ENCODE measurements at places on chromosomes 13 and 19.

DNA sequence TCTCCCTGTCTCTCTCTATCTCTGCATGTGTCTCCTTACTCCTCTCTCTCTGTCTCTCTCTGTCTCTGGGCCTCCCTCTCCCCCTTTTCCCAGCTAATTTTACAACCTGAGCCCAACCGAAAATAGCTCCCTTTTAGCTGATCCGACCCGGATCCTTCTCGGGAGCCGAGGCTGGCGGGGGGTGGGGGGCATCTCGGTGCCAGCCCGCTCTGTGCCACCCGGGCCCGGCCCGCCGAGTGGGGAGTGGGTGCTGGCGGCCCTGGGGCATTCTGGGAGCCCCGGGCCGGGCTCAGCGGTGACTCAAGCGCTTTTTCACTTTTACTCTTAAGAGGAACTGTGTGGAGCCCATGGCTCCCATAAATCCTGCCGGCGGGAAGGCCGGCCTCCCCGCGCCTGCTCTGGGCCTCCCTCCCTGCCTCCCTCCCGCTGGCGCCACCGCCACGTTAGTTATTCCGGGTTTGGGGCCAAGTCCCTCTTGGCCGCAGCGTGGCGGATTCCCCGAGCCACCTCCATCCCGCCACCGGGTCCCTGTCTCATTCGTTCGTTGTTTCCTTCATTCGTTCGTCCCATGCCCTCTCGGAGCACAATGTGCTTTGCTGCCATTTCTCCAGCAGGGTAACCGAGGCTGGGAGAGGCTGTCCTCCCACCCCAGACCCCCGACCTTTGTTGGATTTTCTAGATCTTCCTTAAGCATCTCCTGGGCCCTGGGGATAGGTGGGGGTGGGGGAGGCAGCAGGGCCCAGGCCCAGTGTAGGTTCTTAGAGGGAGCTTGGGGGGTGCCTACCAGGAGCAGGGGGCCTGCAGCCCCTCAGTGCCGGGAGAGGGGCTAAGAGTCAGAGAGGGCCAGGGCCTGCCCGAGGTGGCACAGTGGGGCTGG lies 3.2 kb downstream of the NFIC start:
- DNase-seq, result peak; percentile 64

DNA sequence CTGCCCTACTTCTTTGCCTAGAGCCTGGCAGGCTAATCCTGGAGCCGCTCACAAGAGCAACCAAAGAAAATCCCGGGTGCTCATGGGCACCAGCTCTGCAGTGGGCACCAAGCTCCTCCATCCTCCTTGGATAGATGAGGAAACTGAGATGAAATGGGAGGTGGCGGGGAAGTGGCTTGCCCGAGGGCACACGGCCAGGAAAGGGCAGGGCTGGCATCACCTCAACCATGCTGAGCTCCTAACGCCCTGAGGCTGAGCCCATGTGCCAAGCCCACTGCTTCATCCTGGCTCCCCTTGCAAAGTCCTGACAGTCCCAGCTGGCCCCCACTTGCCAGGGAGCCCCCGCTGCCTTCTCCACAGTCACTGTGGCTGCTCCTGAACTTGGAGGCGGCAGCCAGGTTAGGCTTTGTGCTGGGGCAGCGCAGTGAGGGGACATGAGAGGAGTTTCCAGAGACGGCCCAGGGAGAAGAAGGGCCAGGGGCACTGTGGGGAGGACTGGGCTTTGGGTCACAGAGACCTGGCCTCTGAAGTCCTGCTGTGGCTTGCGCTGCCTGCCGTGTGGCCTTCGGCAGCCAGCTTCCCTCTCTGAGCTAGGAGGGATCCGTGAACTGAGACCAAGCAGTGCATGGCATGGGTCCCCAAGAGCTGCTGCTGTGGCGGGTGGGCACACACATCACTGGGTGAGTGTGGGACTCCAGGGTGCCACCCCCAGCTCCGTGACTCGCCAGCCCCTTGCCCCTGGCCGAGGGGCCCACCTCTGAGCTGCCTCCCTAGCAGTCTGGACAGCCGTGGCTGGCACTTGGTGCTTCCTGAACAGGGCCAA lies 17.5 kb downstream of the TMED1 start:
- no peak for DNase-seq

- no peak for DNase-seq
Observed at GRCh38 chr13:73514208-73514607, 455.4 kb downstream of the KLF5 start.

DNA sequence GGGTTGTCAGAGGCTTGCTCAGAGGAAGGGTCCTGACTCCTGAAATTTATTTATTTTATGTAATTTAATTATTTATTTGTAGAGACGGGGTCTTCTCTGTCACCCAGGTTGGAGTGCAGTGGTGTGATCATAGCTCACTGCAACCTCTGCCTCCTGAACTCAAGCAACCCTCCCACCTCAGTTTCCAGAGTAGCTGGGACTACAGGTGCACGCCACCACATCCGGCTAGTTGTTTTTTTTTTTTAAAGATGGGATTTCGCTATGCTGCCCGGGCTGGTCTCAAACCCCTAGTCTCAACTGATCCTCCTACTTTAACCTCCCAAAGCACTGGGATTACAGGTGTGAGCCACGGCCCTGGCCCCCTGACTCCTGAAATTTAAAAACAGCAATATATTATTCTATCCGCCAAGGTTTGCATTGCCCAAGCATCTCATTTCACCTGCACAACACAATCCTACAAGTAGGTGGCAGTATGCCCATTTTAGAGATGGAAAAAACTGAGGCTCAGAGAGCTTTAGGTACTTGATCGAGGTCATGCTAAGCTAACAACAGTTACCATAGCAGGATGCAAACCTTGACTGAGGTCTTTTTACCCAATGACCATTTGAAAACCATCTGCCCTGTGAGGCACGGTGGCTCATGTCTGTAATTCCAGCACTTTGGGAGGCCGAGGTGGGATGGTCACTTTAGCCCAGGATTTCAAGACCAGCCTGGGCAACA lies 18.1 kb downstream of the ARHGEF18 start:
- DNase-seq, result peak; percentile 76

GRCh38 chr13:35768551-35768950 lies 292.1 kb upstream of the MAB21L1 start:
- DNase-seq, result no peak

DNA sequence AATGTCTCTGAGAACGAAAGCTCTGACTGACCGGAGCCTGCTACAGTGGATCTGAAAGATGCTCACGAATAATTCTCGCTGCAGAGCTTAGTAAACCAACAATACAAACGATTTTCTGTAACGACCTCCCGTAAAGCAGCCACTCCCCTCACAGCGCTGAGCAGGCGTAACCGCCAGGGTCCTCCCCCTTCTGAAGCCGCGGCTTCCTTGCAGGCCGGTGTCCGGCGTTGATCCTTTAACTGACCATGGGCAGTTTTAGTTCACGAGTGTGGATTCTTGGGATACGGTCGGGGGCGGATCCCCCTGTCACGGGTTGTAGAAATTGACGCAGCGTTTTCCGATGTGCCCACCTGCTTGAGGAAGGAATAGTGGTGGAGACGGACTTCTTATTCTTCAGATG lies 75.9 kb downstream of the ATP11A start:
- DNase-seq, result no peak

- DNase-seq, result no peak
Observed at GRCh38 chr13:79447741-79448140, 33.2 kb upstream of the NDFIP2 start.

DNA sequence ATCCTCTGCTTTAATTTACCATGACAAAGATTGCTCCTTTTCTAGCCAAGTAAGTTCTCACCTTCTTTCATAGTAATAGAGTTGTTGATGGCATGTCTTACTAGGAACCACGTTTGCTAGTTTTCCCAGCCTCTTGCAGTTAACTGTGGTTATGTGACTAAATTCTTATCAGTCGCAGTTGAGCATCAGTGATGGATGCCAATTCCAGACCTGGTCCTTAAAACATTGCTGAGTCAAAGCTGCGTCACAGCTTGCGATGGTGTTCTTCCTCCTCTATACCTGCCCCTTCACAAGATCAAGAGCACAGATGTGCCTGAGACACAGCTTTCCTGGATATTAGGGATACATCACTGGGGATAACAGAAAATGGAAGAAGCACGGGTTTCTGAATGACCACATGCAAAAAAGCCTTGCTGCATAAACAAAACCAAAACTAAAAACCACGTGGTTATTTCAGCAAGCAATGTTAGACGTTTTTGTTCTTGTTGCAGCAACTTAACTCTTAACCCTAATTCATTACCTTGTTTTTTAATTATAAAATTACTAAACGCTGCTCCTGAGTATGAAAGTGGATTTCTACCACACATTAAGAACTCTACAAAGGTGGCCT lies 97.6 kb upstream of the DACH1 start:
- no peak for DNase-seq

GRCh38 chr13:25267715-25268114 lies 19.6 kb downstream of the MTMR6 start:
- DNase-seq, result no peak

- DNase-seq, result no peak
Observed at GRCh38 chr19:4814625-4815425, 16.7 kb downstream of the TICAM1 start.

DNA sequence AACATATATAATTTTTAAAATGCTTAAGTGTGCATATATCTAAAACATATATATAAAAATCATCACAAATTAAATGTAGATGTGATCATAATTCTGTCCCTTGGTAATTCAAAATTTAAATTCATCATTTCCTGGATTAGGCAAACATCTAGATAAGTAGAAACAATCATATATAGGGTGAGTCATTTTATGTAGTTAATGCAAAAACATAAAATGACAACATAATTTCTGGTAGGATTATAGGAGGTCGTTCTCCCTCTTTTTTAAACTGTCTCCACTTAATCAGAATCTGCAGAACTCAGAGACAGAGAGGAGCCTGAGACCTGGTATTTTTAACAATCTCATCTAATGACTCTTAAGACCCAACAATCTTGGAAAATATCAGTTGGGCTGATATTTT lies 333.4 kb downstream of the KCTD12 start:
- DNase-seq, result no peak

GRCh38 chr19:44904426-44904994 lies 1.1 kb upstream of the APOE start:
- no peak for DNase-seq

GRCh38 chr13:89082623-89083022 lies 1411.5 kb downstream of the SLITRK5 start:
- no peak for DNase-seq

DNA sequence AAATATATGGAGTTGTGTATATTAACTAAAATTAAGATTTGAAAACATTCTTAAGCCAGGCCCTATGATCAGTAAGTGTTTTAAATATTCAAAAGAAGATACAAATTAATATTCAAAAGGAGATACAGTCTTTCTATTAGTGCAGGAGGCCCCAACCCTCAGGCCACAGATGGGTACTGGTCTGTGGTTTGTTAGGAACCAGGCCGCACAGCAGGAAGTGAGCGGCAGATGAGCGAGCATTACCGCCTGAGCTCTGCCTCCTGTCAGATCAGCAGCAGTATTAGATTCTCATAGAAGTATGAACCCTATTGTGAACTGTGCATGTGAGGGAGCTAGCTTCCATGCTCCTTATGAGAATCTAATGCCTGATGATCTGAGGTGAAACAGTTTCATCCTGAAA lies 232.9 kb downstream of the FOXO1 start:
- no peak for DNase-seq

DNA sequence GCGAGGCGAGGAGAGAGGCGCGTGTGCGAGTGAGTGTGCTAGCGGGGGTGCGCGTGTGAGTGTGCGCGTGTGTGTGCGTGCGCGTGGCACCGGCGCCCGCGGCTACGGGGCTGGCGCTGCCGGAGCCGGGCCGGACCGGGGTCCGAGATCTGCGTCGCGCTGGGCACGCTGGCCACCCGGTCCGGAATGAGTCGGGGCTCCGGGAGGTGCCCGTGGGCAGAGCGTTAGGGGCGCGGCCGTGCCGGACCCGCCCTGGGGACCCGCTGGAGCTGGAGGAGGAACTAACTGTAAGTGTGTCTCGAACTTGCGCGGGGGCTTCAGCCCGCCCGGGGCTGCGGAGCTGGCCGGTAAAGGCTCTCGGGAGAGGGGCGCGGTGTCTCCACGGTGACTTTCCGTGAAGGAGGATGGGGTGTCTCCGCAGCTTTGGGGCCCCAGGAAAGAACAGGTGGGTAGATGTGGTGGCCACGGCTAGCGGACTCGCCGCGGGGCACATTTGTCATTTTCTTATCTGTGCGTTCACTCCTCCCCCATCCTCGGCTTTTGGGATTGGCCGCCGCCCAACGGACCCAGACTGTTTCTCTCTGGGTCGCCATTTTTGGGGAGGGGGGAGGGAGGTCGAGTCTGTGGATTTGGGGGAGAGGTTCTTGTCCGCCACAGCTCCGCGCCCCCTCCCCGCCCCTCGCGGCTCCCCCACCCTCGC lies 10.1 kb upstream of the SOX1 start:
- no peak for DNase-seq

DNA sequence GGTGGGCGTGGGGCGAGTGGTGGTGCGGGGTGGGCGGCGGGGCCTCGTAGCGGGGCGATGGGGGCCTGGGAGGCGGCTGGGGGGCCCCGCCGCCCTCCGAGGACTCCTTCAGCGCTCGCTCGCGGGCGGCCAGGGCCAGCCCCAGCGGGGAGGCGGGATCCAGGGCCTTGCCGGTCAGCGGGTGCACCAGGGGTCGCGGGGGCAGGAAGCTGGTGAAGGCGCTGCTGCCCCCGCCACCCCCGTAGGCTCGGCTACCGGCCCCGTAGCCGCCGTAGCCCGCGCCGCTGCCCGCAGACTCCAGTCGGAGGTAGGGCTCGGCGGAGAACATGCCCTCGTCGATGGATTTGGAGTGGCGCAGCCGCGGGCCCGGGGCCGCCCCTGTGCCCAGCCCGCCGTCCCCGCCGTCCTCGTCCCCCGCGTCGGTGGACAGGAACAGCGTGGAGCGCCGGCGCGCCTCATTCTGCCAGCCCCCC lies 18.6 kb downstream of the C19orf81 start:
- no peak for DNase-seq

DNA sequence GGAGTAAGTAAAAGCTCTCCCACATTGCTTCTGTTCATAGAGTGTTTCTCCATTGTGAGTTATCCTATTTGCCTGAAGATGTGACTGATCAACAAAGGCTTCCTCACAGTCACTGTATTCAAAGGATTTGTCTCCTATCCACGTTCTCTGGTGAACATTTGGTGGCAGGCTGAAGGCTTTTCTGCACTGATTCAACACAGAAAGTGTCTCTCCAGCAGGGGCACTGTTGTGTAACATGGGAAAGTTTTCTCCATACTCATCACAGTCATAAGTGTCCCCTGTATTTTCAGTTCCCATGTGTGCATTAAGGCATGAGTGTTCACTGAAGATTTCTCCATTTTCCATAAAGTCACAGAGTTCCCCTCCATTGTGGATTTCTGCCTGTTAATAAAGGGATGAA lies 17.6 kb downstream of the ZNF121 start:
- DNase-seq, result no peak

- DNase-seq, result peak; percentile 70
Observed at GRCh38 chr19:39410017-39410830, 2.2 kb upstream of the PLEKHG2 start.

- no peak for DNase-seq
Observed at GRCh38 chr13:109756778-109757177, 29.6 kb downstream of the IRS2 start.

DNA sequence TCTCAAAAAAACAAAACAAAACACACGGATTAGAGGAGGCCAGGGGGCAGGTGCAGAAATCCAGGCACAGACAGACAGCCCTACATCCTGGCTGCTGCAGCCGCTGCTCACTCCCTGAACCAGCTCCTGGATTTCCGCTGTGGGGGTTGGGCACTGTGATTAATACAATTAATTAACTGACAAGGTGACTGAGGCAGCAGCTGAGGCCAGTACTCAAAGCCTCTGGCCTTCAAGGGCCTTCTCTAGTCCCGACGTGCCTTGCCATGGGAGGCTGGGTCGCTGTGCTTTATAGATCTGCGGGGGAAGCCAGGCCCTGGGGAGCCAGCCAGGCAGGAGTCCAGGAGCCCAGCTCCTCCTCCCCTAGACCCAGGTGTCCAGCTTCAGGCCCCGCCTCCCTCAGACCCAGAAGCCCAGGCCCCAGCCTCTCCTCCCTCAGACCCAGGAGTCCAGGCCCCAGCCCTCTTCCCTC lies 4.6 kb downstream of the NECTIN2 start:
- DNase-seq, result no peak

- DNase-seq, result no peak
Observed at GRCh38 chr13:76048131-76048530, 412.0 kb downstream of the LMO7 start.

All from GM10248 (cell line).